Eye (tissue), 1 donor: ENCODE measurements at places on chromosomes 2 and 18.

DNA sequence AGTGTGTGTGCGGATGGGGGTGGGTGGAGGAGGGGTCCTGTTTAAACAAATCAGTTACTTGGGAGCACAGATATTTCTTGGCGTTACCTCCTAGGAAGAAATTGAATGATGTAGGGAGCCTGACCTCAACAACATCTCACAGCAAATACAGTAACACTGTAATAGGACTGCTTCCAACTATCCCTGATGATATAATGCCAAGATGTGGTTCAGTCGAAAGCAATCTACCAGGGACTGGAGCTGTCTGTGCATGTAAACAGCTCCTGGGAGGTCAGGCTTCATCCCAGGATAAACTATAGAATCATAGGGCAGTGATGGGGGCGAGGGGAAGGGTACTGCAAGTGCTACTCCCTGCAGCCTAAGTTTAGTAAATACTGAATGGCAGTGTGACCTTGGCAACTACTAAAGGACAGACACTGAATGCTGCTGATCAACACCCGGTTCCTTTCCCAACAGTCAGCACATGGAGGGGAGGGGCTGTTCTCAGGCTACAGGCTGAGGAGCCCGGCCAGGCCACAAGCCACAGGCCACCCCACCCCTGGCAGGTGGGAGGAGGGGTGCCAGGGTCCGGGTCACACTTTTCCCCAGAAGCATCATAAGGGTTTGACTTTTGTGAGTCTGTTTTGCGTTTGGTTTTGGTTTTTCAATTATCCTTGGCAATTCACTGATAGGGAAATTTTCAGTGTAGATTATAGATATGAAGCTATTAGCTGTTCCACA, 85.3 kb upstream of the ZNF397 start:
- no peak for DNase-seq

DNA sequence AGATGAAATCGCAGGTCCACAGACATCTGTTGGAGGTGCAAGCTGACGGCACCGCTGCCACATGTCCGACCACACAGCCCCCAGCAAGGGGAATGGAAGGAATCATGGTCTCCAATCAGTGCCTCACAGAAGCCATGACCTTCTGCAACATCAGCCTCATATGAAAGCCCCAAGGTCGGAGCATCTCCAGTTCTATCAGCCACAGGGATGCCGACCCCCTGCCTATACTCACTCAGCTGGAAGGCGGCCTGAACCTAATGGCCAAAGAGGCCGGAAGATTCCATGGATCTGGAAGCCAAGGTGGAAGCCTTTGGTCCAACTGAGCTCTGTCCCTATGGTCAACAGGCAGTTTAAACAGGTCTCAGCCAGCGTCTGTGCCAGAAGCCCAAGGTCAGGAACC, 278.8 kb downstream of the TNS1 start:
- DNase-seq, result no peak

GRCh38 chr2:46984642-46985476, 69.3 kb upstream of the MCFD2 start:
- DNase-seq, result no peak

GRCh38 chr2:186496401-186496800, 10.3 kb downstream of the ZC3H15 start:
- no peak for DNase-seq

- peak; percentile 53 for DNase-seq
Measured at GRCh38 chr2:172109256-172109987, 6.7 kb upstream of the DLX2 start.

DNA sequence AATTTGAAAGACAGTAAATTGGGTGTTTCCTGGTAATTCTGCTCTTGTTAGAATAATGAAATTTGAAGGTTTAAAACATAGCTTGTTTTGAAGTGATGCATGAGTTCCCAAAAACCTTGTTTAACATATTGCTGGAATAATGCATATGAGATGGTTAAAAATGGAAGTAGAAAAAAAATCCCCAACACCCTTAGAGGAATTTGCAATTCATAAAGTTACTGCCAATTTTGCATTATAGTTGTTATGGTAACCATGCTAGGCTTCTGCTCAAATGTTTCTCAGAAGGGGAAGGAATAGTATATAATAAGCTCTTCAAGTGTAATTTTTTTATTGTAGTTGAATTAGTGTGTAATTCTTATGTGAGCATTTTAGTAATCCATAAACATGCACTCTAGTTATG, 49.1 kb downstream of the FASTKD2 start:
- no peak for DNase-seq

GRCh38 chr2:32691678-32692077, 63.8 kb downstream of the TTC27 start:
- DNase-seq, result no peak

DNA sequence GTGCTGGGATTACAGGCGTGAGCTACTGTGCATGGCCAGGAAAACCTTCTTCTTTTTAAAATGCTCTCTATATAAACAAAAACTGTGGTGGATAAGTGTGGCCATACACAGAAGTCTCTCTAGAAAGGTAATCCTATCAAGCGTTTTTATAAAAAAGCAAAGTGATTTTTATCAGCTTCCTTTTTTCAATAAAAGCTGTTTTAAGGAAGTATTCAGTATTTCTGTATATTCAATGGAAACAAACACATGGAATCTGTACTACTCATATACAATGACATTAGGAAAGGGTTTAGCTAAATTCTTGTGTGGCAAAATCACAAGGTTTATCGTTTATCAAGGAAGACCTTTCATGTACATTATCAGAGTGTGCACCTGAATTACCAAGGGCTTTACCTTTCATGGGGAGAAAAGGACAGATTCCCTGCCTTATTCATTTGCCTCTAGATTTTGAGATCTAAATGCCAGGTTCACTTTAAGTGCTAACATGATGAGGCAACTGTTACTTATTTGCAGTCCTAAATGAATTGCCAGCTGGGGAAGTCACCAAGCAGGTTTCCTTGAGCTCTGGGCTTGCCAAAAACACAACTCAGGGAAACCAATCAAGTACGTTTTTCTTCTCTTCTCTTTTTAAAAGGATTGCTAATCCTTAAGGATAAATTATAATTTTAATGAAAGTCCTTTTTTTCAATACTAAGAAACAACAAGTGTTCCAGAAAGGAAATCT, 70.8 kb downstream of the RTN4 start:
- DNase-seq, result no peak
